Neural progenitor cell (in vitro differentiated cells): ENCODE measurements at places on chromosomes 16 and 17.
A peak's percentile ranks its signal among the peaks of the same experiment; 100 is the strongest.

- DNase-seq = no peak
Measured at GRCh38 chr16:48212033-48212432, 32.1 kb upstream of the LONP2 start.

DNA sequence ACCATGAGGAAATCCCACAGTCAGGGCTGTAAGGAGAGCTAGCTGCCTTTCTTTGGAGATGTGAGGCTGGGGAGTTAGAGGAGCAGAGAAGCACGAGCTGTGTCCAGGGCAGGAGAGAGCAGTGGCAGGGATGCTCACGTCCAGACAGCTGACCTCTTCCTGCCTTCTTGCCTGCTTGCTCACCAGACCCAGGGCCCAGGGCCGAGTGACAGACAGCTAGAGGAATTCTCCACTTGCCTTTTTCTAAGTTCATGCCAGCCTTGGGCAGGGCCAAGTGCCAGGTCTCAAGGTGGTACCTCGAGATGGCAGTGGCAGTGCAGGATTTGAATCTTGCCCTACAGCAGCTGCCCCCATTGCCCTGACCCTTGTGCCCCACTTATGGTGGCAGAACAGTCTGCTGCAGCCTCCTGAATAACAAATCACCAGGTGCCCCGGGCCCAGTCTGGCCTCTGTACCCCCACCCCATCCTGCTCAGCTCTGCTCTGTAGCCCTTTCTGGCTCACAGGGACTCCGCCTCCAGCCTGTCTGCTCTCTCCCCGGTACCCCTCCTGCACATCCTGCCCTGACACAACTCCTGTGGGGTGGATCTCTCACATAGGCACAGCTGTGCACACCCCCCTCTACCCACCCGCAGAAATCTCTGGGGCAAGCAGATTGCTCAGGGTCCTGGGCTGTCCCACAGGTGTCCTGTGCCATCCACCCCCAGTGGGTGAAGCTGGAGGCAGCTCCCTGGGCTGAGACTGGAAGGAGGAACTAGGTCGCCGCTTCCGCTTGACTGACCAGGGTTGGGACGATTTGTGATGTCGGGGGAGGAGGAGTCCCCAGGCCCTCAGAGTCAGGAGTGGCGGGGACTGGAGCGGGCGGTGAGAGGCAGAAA is 25.9 kb downstream of the GRIN2C start:
- DNase-seq = peak; percentile 71

DNA sequence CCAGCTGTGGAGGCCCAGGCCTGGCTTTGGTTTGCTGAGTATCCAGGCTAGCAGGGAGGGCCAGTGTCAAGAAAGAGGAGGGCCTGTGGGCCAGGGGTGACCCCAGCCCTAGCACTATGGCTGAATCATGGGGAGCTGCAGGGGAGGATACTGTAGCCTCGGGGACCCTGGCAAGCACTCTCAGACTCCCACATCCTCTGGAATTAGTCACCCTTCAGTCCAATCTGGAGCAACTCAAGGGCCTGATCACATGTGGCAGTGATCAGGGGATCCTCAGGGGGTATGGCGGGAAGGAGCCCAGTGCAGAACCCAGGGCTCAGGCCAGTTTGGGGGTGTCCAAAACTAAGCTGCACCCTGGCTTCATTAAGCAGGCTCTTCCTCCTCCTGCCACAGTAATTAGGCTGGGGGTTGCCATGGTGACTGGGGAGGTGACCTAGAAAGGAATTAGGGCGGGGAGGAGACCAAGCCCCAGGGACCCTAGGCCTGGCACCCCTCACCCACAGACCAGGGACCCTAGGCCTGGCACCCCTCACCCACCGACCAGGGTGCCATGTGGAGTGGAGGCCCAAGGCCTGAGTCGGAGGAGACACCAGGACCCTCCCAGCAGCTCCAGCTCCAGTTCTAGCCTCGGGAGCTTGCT is 5.8 kb downstream of the NLGN2 start:
- DNase-seq = no peak

GRCh38 chr17:32152130-32152529 is 9.8 kb downstream of the RHOT1 start:
- DNase-seq = no peak
